ENCODE measurements at places on chromosomes 4 and X.

- no peak for DNase-seq
Measured at GRCh38 chr4:113945906-113946305, 33.5 kb downstream of the ARSJ start.

DNA sequence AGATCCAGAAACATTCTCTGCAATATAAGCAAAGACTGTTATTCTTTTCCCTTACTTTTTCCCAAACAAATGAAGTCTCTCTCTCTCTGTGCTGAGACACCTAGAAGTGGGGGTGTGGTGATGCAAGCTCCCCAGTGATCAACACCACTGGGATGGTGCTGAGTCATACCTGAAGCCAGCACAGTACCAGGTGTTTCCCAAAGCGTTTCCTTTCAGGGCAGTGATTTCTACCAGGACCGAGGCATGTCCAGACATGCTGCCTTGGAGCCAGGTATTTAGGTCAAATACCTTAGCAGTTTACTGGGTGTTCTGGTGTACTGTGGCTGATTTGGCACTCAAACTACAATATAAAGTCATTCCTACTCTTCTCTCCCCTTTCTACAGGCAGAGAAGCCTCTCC is 726.5 kb downstream of the FAM133A start:
- DNase-seq, result no peak

DNA sequence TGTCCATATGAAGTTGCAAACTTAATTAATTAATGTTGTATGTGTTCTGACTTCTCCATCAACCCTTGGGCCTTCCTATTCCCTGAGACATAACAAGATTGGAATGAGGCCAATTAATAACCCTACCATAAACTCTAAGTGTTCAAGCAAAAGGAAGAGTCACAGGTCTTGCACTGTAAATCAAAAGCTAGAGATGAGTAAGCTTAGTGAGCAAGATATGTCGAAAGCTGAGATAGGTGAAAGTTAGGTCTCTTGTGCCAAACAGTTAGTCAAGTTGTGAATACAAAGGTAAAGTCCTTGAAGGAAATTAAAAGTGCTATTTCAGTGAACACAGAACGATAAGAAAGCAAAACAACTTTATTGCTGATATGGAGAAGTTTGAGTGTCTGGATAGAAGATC is 58.2 kb upstream of the GPRIN3 start:
- no peak for DNase-seq

DNA sequence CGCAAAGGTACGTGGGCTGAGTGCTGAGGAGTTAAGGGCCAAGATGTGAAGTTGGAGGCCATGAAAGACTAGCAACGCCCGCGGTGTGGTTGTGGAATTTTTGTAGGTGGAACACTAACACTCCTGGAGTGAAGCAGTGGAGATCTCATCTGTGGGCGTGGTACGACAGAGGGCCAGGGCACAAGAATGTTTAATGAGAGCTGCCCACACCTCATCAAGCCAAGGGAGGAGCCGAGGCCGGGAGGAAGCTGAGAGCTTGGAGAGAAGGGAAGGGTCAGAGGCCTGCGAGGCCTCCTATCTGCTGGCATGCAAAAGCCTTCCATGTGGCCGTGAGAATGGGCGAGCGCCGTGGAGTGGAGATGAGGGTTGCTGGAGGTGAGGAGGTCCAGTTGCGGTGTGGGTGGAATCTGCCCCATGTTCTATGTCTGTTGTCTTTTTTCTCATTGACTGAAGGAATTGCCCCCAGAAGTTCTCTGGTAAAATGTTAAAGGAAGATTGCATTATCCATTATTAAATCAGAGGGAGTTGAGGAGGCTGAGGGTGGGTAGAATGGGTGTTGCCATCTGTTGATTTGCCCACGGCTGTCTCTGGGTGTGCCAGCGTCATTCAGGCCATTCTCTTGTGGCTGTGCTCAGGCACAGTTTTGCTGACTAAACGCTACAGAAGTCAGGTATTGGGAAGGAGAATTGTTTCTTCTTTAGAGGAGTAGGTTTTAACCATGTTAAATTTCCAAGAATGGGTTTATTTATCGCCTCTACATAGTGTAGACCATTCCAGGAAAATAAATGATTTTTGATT is 19.8 kb downstream of the SNX25 start:
- no peak for DNase-seq

DNA sequence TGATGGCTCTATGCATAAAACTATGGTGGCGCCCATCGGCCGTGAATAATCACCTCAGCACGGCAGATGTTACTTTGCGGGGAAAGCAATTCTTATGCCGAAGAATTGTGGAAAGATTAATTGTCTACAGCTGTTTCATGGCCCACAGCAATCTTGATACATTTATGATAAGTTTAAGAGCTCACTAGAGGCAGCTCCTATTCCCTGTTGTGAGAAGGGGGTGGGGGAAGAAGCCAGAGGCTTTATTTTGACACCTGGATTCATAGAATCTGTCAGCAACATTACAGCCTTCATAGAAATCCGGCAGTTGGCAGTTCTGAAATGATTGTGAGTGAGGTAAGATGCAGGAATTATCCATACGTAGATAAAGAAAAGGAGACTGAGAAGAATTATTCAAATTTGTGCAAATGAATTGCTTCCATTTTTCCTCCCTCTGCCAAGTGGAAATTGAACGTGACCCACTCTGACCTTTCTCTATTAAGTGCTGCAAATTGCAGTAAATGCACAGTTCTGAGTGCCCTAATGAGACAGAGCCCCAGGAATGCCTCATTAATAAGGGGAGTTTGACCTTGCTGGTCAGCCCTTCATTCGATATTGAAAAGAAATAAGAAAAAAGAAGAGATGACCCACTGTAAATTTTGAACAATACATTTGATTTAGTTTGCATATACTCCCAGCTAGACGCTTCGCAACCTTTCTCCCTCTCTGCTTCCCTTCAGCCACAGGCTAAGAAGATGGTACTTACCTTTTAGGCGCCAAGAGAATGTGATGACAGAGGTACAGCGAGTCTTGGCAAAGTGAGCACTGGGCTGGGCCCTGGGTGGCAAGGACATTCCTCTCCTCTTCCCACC is 188.8 kb downstream of the GPAT3 start:
- no peak for DNase-seq
